ENCODE measurements at places on chromosomes 2 and 18.

DNA sequence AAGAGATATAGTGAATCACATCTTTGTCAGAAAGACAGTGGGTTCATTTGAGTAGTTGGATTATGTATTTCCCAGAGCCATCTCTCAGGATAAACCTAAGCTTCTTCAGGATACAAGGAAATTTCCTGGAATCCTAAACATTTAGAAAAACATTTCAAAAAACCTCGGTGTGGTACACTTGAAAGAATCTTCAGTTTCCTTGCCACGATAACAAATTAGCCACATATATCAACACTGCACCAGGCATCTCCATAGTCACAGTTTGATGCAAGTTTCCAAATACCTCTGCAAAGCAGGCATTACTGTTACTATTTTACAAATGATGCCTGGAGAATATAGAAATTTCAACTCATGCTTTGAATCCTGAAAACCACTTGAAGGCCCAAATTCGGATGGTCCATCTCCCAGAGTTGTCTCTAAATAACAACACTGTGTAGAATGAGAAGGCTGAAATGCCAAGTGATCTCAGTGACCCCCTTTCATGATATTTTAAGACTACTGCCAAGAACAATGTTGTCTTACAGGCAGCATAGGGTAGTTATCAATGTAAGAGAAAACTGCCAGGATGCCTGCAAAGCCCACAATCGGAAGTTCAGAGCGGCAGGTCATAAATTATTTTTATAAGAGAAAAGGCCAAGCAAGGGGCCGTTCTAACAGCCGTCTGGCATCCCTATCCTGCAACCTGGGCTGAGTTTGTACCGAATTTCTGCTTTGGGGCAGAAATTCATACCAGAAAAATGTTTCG lies 307.9 kb downstream of the TXNL1 start:
- no peak for DNase-seq

- no peak for DNase-seq
Observed at GRCh38 chr2:127389778-127390435, 2.1 kb upstream of the MAP3K2 start.

- DNase-seq = no peak
Observed at GRCh38 chr2:178976351-178976750, 73.6 kb downstream of the CCDC141 start.

- peak; percentile 82 for DNase-seq
Observed at GRCh38 chr2:158407031-158407430, 49.5 kb downstream of the CCDC148 start.

DNA sequence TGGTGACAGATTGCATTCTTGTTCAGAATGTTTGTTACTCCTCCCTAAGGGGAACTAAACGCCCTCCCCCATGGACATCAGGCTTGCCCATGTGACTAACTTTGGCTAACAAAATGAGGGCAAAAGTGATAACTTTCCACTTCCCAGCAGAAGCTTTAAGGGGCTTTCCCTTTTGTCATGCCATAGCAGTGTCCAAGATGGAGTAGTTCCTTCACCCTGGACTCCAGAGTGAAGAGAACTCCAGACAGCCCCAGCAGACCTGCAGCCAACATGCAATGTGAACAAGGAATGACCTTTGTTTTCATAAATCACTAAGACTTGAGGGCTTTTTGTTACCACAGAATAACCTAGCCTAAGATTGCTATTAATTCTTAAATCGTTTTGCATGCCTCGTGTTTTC lies 163.5 kb downstream of the ZEB2 start:
- DNase-seq = no peak

DNA sequence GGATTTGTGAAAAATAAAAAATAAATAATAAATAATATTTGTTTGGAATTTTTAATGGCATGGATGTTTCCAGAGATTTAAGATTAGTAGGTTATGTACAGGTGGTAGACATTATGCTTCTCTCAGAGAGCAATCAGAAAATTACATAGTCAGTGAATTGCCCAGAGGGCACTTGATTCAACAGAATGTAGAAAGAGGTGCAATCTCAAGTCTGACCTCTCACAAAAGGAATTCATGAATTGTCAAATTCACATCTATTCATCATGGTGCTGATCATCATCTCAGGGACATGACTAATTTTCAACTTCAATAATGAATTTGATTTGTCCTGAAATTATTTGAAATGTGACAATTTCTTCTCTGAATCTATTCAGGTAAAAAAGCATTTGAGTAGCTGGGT lies 172.5 kb downstream of the PDE11A start:
- no peak for DNase-seq

DNA sequence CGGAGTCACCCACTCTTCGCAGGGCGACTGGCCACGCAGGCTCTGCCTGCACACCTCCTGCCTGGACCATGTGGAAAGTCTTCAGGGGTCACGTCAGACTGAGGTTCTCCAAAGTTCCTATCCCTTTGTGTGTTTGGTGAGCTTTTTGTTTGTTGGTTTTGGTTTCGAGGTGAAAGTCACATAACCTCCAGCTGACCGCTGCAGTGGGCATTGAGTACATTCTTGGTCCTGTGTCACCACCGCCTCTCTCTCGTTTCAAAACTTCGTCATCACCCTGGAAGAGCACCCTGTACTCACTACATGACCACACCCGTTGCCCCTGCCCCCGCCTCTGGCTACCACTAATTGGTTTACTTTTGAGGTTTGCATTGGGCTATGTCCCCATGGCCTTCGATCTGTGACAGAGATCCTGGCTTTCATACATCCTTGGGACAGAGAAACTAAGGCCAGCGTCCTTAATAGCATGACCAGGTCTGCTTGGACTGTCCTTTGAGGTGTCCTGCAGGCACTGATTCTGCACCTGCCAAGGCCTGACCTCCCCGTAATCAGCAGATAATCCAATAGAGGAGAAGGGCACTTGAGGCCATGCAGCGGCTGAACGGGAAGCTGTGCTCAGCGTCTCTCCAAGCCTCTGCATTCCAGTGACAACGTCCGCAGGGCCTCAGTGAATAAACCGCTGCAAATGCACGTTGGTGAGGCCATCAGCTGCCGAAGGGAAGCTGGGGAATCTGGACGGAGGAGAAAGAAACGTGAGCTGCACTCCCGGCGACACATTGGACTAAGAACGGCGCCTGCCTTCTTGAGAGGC lies 46.8 kb downstream of the SH3BP4 start:
- no peak for DNase-seq

GRCh38 chr2:141331127-141331526 lies 799.7 kb downstream of the LRP1B start:
- peak; percentile 5 for DNase-seq

DNA sequence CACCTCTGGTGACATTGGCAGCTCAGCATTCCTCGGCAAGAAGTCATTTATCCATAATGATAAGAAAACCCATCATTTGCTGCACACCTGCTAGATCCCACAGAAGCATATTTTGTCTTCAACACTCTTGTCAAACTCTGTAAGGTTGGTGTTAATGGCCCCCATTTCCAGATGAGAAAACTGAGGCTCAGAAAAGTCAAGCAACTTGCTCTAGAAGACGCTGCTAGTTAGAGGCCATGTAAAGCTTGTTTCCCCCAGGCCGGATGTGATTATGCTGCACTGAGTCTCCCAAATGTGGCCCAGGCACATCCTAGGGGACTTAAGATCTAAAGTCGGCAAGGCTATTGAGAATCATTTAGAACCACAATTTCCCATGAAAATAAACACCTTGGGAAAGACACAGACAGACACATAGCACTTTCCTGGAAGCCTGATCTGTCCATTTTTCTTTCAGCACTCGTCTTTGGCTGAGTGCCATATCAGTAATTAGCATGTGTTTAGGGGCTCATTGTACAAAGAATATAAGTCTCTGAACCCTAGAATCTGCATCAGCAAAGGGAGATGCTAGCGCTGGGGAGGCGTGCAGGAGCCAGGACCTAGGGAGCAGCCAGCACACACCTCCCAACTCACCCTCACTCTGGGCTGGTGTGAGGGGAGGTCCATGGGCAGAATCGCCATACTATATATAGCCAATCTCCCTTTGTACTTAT lies 39.3 kb downstream of the C1QL2 start:
- no peak for DNase-seq

- DNase-seq = peak; percentile 87
Observed at GRCh38 chr2:205571360-205571959, 110.8 kb upstream of the NRP2 start.

DNA sequence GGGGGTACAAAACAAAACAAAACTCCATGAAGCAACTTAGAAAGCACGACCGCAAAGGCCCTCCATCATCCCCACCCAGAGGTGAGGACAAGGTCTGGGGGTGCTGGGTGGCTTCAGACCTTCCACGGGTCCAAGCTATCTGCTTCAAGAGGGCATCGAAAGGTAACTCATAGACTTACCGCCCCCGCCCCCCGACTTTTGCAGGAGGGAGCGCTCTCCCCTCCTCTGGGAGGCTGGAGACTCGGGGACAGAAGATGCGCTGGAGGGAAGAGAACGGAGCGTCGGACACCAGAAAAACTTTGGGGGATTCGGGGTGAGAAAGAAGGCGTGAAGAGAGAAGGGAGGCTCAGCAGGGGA lies 300 bp upstream of the STON1 start:
- no peak for DNase-seq

GRCh38 chr2:118124288-118124891 lies 36.1 kb downstream of the INSIG2 start:
- DNase-seq = no peak

GRCh38 chr2:42492691-42493467 lies 903 bp downstream of the KCNG3 start:
- no peak for DNase-seq

DNA sequence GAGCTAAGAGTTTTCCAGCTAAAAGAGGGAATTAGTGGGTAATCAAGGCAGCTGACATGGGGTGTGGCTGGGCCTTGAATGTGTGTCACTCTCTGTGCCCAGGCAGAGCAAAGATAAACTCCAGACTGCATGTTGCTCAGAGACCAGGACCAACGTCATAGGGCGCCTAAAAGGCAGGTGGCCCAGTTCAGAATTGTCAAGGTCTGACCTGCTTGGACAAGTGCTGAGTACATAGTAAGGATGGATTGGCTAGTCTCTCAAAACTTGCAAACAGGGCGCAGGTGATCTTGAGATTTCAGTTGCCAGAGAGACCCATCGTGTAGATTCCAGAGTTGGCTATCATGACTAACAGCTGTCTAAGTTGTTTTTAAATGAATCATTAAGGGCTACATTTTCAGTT lies 19.0 kb downstream of the CLUL1 start:
- no peak for DNase-seq

GRCh38 chr2:181374781-181375675 lies 82.2 kb upstream of the ITGA4 start:
- DNase-seq = peak; percentile 35

All from NCI-H446 (cell line).